ENCODE measurements at places on chromosomes 16 and 17.

GRCh38 chr16:12252616-12253015 lies 276.1 kb downstream of the SNX29 start:
- no peak for DNase-seq

- no peak for DNase-seq
Measured at GRCh38 chr16:68197250-68197649, 38.7 kb downstream of the ESRP2 start.

DNA sequence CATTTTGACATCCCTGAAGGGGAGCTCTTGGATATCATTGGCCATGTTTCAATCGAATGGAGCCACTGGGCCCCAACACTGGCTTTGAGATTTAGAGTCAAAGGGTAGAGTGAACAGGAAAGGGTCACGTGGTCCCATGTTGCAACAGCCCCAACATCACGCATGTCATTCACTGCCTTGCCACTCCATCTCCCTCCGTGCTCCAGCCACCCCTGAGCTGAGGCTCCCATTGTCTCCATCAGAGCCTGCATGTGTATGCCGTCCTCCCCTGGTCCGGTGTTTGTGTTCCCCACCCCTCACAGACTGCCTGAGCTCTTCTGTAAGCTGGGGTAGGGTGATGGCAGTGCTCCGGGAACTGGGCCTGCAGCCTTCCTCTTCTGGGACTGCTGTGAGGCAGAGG lies 12.1 kb downstream of the NFE2L1 start:
- no peak for DNase-seq

- DNase-seq = no peak
Measured at GRCh38 chr16:17348042-17348783, 122.5 kb downstream of the XYLT1 start.

- DNase-seq = no peak
Measured at GRCh38 chr17:71224824-71225575, 895.8 kb upstream of the SOX9 start.

GRCh38 chr17:69539781-69540319 lies 125.4 kb downstream of the MAP2K6 start:
- DNase-seq = no peak

DNA sequence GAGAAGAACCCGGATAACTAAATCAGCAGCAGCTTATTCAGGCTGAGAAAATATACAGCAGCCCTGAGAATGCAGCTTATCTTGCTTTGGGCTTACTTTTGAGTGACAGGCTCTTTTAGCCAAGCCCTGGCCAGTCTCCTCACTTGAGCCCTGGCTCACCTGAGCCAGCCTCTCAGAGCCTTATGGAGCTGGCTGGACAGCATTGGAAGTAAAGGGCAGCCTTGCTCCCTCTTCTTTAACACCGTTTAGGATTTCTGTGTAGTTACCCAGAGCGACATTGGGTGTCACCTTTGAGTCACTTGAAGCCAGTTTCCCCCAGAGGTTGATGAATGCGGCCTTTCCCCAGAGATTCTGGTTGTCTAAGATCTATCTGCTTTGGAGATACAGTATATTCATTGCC lies 7.7 kb upstream of the NPIPB2 start:
- no peak for DNase-seq

GRCh38 chr17:12472252-12473173 lies 193.2 kb upstream of the MYOCD start:
- DNase-seq = no peak

DNA sequence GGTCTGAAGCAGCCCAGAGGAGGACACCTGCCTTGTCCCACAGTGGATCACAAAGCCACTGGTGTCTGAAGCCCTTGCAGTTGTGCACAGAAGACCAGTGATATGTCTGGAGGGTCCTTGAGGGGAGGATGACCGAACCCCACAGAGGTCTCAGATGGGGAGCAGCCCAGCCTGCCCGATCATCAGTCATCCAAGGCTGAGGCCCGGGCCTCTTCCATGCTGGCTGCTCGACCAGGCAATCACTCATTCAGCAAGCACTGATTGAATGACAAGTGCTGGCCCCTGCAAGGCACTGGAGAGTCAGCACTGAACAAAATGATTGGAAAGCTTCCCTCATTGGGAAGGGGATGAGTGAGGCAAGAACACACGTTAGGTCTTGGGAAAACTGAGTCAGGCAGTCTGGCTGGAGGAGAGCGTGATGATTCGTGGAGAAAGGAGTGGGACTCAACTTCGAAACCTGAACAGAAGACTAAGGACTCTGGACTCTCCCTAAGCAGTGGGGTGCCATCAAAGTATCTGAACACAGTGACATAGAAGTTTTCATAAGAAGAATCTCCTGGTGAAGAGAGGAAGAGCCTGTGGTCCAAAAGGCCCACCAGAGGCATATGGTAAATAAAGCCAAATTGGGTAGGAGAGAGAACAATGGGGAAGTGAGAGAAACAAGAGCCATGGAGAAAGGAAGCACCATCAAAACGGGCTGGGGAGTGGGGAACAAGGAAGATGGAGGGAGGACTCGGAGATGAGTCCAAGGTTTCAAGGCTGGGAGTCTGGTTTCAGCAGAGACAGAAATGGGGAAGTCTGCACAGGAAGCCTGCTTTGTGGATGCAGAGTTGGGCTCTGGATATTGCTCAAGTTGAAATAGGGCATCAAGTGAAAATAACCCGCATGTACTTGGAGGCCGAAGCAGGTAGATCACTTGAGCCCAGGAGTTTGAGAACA lies 10.2 kb downstream of the PIK3R5 start:
- DNase-seq = no peak

DNA sequence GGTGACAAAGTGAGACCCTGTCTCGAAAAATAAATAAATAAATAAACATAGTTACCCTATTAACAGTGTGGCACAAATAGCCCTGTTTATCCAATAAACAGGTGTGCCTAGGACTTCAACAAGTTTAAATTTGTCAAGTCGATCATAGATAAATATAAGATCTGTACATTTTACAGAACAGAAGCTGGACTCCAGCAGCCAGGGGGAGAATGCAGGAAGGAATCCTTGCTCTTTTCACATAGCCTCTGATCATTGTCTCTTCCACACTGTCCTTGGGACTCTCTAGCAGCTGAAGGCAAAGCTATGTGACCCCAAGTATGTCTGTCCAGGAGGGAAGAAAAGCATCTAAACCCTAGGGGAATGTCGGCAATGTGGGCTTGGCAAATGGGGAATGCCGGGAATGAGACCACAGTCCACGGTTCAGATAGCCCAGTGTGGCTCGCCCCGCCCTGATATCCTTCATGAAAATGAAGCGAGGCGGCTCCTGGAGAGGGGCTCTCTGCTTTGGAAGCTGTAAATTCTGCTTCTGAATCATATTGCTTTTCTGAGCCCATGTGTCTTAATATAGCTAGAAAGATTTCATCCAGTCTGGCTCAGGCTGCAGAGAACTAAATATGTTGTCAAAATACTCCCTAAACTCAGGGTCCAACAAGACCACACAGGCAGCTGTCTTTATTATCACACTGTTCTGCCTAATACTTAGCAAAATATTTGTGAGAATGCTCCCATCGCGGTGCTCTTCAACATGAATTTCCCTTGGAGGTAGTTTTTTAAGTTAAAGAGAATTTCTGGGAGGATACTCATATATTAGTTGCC lies 24.9 kb upstream of the GRB2 start:
- DNase-seq = no peak

DNA sequence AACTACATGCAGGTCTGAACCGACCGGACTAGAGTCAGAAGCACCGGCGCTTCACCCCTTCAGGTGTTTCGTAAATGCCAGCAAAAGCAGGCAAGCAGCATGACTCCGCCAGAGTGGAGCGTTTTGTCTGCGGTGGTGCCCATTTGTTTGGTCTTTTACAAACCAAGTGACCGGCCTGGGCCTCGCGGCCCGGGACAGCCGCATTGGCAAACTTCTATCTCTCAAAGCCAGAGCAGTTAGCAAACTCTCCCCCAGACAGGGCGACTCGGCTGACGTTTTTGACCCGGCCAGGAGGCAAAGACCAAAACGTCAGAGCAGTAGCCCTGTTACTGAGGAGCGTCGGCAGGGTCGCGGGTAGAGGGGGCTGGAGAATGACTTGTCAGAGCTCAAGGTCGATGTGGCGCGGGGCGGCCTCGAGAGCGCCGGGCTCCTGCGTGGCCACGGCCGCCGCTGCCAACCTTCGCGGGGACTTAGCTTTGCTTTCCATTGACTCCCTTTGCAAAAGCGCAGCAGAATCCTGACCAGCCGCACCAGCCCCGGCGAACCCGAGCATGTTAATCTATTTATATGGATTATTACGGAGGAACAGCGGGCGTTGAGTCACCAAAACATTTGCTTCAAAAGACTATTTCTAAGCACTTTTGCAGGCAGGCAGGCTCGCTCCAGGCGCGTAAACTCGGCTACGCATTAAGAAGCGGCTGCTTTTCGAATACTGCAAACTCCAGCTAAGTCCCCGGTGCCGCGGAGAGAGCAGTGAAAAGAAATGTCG lies 763 bp upstream of the SOX9 start:
- no peak for DNase-seq

DNA sequence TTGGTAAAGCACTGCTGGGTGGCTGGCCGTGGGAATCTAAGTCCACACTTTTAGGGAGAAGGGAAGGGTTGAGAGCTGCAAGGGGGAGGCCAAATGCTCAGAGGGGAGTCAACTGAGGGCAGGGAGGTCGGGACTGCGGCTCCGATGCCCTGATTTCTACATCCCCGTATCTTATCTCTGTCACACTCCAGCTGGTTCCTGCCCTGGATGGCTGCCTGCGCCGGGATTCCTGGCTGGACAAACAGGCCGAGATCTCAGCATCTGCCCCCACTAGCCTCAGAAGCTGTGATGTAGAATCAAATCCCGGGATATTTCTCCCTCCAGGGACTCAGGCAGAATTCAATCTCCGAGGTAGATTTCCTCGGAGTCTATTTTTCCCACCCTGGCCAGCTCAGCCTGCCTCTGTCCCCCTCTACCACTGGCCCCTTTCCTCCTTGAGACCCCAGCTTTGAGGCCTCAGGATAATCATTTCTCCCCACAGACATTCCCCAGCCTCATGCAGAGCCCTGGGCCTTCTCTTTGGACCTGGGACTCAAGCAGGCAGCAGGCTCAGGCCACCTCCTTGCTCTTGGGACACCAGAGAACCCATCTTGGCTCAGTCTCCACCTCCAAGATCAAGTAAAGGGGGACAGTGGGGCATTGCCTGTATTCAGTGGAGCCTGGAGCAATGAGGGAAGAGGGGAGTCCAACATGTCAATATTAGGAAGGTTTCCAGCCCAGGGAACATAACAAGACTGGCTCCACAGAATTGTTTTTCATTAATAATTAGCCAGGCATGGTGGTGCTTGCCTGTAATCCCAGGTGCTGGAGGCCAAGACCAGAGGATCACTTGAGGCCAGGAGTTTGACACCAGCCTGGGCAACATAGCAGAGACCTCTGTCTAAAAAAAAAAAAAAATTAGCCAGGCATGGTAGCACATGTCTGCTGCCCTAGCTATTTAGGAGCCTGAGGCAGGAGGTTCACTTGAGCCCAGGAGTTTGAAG lies 1.8 kb downstream of the SHBG start:
- no peak for DNase-seq

- DNase-seq = no peak
Measured at GRCh38 chr17:77769215-77769614, 189.3 kb upstream of the TNRC6C start.

DNA sequence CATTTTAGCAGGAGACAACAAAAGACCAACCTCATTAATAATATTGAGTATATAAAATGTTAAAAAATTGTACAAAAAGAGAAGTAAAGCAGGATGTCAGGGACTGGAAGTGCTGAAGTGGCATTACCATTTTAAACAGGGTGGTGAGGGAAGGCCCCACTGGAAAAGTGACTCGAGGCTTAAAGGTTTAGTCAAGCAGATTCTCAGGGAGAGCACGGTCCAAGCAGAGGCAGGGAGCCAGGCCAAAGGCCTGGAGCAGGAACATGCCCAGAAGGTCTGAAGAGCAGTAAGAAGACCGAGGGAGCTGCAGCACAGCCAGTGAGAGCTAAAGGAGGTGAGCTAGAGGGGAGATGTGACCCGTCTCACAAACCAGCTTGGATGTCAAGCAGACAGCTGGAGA lies 7.6 kb downstream of the XPO6 start:
- DNase-seq = no peak

DNA sequence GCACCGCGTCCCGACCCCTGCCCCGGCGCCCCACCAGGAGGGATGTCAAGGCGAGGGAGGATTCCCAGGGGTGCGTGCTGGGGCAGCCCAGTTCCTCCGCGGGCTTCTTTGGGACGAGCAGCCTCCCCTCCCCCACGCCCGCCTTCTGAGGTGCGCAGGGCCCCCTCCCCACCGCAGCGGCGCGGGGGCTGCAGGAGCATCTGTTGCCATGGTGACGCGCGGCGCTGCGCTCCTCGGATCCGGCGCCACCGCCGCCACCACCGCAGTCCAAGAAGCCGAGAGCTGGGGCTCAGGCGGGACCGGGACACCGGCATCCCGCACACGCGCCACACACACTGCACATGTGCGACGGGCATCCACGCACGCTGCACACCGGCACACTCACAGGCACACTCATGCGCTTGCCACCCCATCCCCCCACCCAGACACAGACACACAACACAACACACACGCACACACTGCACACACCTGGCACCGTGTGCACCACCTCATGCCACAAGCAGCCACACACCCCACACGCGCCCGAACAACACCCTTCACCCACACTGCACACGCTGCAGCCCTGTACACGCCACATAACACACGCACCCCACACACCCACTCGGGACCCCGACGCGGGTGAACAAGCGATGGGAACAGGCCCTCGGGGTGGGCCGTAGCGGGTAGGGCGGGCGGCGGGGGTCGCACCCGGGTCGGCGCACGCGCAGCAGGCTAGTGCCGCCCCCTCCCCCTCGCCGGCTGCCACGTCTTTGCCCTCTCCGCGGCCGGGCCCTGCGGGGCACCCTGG lies 17.0 kb downstream of the ENPP7 start:
- DNase-seq = no peak

GRCh38 chr17:57601143-57601735 lies 143.9 kb downstream of the CCDC182 start:
- DNase-seq = no peak

DNA sequence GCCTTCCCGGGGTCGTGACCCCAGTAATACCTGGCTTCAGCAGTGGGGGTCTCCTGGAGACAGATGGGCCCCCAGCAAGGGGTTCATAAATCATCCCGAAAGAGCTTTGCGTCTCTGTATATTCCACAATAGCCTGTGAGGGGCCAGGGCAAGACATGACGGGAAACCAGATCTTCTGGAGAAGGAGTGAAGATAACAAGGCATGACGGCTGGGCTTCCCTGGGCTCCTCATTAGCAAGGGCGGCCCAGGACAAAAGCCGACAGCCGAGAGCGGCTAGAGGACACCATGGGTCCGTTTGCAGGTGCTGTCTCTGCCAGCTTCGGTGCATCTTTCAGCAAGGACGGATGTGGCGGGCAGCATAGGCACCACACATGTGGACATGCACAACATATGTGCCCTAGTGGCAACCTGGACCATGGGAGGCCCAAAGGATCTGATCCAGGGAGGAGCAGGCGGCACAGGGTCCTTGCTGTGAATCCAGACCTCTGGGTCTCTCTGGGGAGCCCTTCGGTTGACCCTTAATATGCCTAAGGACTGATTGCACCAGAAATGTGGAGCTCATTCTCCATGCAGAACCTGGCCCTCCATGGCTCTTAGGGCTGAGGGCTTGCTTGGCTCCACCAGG lies 136.9 kb upstream of the FOXF1 start:
- no peak for DNase-seq

- no peak for DNase-seq
Measured at GRCh38 chr16:82203198-82203597, 33.2 kb upstream of the MPHOSPH6 start.
